ENCODE measurements at places on chromosomes 12 and 14.

DNA sequence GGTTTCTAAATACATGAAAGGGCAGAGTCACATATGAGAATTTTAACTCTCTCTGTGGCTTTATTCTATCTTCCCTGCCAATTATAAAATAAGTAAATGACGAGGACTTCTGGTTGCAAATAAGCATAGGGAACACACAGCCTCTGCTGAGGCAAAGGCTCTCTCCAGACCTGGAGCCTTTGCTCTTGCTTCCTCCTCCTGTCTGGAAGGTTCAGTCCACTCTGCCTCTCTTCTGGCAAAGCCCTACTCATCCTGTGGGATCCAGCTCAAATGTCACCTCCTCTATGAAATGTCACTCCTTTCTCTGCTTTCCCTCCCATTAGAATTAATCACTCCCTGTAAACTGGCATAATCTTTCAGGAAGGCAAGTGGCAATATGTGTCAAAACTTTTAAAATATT, 41.9 kb downstream of the PKP2 start:
- DNase-seq = no peak

DNA sequence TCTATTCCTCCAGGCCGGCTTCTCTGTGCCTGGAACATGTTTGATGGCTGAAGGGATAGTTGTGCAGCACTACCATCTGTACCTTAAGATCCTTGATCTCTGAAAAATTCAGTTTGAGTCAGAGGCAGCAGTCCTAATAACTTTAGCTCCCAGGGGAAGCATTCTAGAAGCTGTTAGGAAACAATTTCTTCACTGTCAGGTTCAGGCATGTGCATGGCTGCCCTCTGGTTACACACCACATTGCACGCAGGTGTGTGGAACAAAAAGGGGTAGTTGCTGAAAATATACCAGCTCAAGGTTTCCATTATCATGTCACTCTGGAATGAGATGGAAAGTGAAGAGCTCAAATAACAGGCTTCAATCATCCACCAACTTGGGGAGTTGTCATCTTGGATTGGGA, 80.1 kb downstream of the CHST11 start:
- no peak for DNase-seq

DNA sequence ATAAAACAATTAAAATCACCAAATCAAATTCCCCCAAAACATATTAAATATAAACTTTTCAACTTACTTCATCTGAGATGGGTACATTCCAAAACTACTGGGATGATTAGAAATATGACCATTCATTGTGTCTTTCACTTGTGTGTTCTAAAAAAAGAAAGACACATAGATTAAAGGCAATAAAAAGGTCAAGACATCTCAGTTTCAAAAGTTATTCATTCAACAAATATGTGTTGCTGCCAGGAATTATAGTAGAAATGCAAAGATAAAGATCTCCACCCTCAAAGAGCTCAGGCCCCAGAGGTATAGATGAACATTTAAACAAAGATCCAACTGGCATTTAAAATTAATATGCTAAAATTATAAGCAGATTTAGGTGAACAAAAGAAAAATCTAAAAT, 106.4 kb downstream of the EPS8 start:
- DNase-seq = no peak

DNA sequence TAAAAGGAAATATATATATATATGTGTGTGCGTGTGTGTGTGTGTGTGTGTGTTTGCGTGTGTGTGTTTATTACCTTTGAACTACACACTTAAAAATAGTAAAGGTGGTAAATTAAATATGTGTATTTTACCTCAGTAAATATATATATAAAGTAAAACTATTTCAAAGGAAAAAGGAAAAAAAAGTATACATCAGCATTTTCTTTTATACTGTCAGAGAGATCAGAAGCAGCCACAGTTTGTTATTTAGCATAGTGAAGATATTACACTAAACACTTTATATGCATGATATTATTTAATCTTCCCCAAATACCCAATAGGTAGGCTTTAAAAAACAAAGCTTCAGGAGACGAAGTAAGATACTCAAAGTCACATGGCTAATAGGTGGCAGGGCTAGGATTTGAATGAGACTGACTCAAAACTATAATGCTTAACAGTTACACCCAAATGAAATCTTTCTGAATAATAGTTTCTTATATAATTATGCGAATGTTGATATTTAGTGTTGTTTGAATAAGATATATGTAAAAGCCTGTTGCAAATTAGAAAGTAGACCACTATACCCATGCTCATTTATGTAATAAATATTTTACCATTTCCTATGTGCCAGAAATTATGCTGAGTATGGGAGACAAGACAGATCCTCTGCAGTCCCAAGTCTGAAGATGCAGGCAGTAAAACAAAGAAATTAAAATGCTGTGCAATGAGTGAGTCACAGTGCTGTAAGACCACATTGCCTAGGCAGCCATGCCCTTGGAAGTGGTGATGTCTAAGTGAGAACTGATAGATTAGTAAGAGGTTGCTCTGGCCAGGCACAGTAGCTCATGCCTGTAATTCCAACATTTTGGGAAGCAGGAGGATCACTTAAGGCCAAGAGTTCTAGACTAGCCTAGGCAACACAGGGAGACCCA, 66.1 kb downstream of the PDZRN4 start:
- DNase-seq = no peak

DNA sequence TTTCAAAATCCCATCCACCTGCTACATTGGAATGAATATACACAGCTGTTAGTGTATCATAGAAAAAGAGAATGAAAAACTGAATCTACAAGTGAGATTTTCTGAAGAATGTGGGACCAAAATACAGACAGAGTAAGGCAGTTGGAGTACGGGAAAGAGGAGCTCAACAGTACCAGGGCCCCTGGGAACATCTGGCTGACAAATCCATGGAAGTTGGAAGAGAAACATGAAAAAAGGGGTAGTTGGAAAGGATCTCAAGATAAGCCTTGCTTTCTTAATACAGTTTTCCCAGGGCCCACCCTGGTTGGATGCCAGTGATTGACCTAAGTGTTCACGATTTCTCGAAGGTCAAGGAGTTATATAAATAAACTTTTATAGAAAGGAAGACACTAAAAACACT, 54.0 kb upstream of the SLCO1C1 start:
- no peak for DNase-seq

DNA sequence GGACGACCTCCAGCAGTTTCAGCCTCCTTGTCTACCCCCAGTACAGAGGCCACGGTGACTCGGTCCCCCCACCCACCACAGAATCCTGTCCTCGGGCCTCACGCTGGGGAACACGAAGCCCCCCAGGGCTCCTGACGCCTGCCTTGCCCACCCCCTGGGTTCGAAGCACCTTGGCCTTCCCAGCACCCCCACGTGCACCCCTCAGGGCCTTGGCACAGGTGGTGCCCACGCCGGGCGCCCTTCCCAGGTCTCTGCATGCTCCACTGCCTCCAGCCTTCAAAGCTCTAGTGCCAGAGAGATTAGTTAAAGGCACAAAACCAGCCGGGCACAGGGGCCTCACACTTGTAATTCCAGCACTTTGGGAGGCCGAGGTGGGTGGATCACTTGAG, 61.8 kb downstream of the NOC4L start:
- DNase-seq = no peak

DNA sequence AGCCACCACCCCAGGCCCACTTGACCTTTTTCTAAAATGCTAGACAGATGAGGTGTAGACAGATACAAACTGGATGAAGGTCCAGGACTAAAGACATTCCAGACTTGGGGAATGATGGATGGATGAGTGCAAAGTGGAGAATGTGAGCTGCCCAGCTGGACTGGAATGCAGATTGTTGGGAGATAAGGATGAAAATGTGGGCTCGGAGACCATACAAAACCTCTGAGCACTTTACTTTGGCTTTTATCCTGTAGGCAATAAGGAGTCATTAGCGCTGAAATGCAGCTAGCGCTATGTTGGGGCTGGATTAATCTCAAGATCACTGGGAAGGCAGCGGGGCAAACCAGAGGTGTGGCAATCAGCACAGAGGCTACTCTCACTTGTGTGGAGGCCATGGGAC, 64.7 kb upstream of the GNPNAT1 start:
- DNase-seq = no peak

DNA sequence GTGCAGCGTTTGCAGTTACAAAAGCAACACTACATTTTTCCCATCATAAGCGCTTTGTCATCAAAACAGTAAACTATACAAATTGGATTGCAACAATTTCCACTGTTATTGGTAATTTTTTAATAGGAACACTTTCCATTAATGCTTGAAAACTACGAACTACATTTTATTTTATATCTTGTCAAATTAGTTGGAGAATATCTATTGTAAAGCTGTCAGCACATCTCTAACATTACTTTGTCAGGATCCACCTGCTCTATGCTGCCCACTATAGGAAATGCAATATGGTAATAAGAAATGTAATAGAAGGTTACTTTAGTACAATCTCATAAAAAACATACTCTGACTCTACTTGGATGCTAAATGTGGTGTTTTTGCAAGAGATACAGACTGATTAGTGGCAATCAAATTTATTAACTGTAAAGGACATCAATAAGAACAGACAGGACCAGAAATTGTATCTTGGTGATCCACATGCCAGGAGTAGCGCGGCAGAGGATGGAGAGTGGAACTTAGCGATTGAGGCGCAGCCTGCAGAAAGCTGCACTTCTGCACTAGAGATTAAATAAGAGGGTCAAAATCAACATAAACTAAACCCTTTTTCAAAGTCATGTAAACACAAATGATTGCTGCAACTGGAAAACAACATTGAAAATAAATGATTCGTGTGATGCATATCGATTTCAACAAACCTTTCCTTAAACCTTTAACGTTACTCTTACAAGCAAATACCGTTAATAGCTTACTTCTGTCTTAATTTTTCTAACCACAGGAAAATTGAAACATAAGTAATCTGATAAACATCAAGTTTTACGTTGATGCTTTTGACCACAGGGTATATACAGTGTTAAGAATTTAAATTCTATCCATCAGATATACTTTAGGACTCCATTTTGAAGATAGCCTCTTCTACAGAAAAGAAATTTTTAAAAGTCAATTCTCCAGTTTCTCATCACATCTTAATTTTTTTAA, 3.6 kb upstream of the ARID2 start:
- DNase-seq = no peak

DNA sequence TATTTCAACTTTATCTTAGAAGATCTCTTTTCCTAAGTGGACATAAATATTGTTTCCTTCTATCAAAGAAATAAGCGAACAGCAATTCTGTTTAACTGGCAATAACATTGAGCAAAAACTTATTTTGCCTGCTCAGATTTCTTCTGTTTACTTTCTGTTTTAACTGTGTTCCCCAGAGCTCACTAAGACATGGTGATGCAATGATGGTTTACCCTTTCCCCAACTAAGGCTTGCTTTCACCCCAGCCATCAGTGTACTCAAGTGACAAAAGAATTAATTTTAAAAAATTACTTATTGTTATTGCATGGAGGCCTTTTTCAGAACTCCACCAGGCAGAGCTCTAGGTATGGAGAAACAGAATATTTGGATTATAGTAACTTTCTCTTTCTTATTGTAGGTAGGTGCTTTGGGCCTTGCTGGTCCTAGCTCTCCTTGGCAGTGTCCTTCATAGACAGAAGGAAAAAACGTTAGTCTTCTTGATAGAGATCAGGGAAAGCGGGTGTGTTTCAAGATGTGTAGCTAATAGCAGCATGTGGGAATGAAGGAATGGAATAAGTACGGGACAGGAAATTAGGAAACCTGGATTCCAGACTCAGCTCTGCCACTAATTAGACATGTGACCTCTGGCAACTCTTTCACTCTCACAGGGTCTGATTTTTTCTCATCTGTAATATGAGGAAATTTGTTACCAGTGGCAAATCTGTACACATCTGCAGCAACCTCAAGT, 14.6 kb upstream of the DDHD1 start:
- DNase-seq = no peak

DNA sequence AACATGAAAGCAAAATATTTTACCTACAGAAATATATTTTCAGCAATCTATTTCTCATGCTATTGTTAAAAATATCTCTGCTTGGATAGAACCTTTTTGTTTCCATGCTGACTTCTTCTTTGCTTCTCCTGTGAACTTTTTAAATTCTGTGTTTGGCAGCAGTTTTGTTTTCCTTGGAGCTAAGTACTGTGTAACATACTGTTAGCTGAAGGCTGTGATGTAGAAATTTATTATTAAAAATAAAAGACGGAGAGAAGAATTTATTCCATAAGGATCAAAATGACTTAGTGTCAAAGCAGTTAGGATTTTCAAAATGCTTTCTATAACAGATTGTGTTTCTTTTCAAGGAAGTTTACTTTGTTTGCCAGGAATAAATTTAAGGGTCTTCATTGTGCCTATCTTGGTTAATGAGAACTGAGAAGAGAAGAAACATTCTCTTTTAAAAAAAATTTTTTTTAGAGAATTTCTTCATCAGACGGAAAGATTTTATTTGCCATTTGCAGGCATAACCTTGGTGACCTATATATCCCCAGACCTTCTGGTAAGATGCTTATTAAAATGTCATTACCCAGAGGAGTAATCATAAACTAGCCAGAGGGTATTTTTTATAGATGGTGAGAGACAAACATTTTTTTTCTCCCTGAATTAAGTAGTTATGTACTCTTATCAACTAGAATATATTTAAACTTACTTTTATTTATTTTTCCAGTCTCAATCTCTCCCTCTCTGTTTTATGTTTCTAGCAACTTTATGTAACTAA, 147.1 kb upstream of the SLCO1C1 start:
- DNase-seq = no peak

DNA sequence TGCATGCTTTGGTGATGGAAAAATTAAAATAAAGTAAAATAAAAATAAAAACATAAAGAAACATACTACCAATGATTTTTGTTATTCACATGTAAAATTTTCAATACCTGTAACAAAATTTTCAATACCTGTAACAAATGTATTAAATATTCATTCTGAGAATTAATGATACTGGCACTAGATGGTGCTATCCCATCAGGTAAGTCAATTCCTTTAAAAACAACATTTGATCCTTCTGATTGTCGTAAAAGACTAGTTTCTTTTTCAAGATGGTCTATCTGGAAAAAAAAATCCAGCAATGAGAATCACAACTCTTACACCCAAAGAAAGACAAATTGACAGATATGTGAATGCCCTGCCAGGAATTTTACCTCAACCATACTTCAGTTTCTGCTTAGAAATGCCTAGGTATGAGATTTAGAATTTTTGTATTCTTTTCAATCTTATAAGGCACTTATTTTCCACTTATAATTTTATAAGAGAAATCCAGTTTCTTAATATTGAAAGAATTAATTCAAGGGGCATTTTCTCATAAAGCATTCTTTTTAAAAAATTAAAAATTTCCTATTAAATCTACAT, 30.7 kb downstream of the CEP290 start:
- no peak for DNase-seq

DNA sequence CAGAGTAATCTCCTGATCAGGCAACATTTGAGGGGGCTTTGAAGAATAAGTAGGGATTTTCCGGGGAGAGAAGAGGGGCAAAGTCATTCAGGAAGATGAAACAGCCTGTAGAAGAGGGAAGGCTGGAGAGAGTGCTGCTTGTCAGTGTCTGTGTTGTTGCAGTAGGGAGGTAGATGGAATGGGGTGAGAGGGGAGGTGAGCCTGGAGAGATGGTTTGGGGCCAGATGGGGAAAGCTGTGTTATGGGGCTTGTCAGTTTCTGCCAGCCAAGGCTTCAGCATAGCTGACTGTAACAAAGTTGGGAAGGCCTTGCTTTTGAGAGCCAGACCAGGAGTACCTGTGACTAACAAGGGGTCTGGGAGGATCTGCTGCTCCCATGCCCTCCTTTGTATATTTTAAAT, 18.0 kb downstream of the BICD1 start:
- no peak for DNase-seq

Data from stimulated activated CD4-positive, alpha-beta T cell treated with anti-CD3 and anti-CD28 coated beads, Interleukin-12 subunit alpha, Interleukin-12 subunit beta, amount 100 ng/mL, for 24 hours (primary cell).